ENCODE measurements at places on chromosomes 5 and 9.

DNA sequence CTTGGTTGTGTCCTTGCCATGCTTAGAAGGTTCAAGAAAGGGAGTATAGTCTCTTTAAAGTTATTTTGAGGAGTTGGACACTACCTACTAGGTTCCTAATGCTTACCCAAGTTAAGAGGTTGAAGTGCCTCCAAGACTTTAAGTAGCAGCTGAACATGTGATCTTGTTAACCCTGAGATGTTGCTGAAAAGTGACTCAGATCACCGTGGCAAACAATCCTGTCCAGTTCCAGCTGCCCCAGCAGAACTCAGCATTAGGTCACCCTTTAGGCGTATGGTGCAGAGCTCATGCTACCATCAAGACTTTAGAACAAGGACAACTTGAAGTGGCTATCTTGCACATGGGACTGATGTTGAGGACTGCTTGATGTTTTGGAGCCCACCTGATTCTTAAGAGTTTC lies 22.5 kb downstream of the ZNF462 start:
- no peak for DNase-seq

GRCh38 chr5:134394932-134395331 lies 16.7 kb downstream of the CDKN2AIPNL start:
- no peak for DNase-seq

GRCh38 chr5:174344335-174344734 lies 298.8 kb downstream of the NSG2 start:
- no peak for DNase-seq

- no peak for DNase-seq
Measured at GRCh38 chr5:37120270-37120669, 128.9 kb downstream of the CPLANE1 start.

- no peak for DNase-seq
Measured at GRCh38 chr5:154278908-154279307, 88.4 kb downstream of the GALNT10 start.

- no peak for DNase-seq
Measured at GRCh38 chr5:112710896-112711295, 26.8 kb upstream of the APC start.

- no peak for DNase-seq
Measured at GRCh38 chr9:129036923-129037766, 719 bp downstream of the MIGA2 start.

GRCh38 chr5:64930672-64931318 lies 162.1 kb downstream of the CWC27 start:
- no peak for DNase-seq
